ENCODE measurements at places on chromosomes 3 and 15.

DNA sequence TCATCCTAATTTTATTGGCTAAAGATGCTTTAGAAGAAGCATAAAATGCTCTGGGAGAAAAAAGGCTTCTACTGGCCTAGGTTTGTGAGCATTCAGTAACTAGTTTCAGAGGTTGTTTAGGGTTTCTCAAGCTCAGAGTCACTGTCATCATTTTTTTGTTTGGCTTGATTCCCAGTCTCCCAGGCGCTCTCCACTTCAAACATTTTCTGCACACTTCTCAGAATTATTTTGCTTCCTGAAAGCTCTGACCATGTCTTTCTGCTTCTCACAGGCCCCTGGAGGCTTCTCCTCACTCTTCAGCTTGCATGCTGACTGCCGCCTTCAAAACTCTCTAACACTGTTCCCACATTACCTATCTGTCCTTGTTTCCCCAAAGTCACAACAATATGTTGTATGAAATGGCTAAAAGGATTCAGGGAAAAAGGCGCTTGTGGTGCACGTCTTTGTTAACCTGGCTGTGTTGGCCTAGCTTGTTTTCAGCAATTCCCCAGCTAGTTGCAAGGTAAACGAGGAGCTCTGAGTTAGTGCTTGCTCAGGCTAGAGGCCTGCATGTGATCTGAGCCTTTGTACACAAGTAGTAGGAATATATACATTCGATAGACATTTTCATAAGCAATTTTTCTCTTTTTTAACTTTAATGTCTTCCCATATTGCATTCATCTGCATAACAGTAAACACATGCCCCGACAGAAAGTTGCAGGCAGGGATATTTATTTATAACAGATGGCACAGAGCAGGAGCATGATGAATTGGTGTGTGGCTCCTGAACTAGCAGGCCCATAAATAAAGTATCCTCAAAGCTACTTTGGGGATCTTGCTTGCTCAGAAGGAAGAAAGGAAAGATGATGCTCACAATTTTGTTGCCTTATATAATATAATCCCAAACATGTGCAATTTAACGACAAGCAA lies 129.2 kb upstream of the DPH6 start:
- DNase-seq = no peak

DNA sequence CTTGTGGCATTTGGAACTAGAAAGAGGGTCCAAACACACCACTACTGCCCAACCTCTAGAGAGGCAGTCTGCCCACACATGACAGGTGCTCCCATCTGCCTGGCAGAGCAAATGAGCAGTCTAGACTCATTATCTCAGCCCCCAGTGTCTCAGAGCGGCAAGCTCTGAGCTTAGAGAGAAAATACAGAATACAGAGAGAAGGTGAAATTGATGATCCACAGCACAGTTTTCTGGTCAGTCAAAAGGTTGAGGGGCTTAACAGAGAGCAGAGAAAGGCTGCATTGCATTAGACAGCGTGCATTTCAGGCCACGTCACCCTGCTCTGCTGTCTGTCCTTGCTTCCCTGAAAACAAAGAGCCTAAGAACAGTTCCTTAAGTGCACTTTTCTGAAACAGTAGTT lies 135.1 kb downstream of the KCNMB2 start:
- no peak for DNase-seq

GRCh38 chr15:35603301-35603700 lies 57.3 kb upstream of the DPH6 start:
- no peak for DNase-seq

- DNase-seq = no peak
These were observed 107.5 kb downstream of the EOMES start for GRCh38 chr3:27614592-27614991.

- DNase-seq = no peak
These were observed 73.1 kb upstream of the SPATA12 start for GRCh38 chr3:56987238-56987895.

DNA sequence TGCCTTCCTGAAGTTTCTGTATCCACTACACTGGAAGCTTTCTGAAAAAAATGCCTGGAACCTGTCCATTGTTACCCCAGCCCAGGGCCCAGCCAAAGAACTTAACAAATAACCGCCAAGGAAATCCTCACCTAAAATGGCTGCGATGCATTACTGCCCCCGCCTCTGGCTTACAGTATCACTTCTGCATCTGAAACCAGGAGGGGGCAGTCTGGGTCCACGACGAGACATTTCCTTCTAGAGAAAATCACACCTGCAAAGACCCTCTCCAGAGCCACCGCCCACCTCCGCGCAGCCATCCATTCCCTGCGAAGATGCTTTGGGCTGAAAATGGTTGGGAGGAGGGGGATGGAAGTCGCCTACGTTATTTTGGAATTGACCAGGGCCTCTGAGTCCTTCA lies 22.4 kb upstream of the CELF6 start:
- DNase-seq = peak; percentile 42

DNA sequence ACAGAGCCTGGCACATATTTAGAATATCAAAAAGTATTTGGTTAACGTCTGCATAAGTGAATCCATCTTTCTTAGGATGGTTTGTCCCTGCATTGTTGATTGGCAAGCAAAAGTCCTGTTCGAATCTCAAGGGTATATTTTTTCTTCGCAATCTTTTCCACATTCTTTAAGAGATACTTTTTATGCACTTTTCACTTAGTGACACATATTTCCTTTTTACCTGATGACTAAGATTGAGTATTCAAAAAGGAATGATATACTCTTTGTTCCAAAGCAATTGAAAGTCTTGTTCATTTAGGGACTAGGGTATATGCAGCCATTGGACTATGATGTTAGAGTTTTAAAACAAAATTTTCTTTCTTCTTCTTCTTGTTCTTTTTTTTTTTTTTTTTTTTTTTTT lies 349.9 kb downstream of the NLGN1 start:
- no peak for DNase-seq

DNA sequence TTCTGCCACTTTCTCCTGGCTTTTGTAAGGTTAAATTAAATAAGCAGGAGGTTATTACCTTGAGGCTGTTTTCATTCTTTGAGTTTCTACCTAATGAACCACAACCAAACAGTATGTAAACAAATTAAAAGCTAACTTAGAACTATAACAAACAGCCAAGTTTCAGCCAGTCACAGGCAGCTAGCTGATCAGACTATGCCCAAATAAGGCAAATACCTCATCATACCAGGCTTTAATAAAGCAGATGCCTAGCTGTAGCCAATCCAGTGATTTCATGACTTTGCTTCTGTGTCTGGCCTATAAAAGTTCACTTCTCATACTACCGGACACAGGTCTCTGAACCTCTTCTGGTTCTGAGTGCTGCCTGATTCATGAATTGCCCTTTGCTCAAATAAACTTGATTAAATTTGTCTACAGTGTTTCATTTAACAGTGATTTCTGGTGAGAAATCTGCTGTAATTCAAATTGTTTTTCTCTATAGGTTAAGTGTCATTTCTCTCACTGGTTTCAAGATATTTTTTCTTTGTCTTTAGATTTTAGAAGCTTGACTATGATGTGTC lies 24.2 kb downstream of the SH3GL3 start:
- DNase-seq = no peak

DNA sequence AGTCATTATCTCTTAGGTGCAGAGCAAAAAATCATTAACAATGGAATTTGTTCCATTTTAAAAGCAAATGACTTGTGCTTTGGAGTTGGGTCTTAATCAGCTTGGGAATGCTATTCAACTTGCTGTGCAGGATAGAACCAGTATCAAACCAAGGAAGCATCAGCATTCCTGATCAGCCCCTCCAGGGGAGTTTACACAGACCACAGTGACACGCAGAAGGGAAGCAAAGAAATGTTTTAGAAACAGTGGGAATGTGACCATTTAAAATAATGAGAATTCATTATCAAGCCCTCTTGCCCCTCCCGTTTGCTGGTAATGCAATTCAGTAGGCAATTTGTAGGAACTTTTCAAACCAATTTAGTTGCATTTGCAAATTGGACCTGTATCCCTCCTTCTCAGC lies 155.1 kb downstream of the LRTM1 start:
- DNase-seq = no peak

DNA sequence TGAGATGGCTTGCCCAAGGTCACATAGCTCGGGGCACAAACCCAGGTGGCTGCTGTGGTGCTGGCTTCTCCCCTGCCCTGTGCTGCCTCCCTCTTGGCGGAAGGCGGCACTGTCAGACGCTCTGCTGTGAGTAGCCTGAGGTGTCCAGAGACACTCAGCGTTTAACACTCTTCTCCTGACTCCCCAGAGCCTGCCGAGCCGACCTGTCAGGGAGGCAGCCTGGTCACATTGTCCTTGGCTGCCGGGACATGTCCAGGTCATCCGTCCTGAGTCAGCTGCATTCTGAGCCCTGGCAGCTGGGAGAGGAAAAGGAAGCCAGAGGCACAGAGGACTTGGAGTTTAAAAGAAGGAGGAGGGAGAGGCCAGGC lies 4.7 kb downstream of the LMAN1L start:
- no peak for DNase-seq

DNA sequence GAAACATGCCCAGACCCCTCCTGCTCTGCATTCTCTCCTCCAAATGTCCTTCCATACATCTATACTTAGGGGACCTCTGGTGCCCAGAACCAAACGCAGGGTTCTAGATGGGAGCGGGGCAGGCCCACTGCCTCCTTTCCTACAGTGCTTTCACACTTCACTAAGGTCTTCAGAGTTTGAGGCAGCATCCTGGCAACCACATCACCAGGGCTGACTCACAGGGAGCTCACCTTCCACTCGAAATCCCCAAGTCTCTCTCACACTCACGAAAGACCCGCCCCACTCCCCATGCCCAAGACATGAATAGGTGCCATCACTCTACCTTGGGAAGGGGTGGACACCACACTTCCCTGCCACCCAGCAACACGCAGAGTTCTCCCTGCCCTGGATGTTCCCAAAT lies 18.9 kb downstream of the HOMER2 start:
- no peak for DNase-seq

All from activated CD4-positive, alpha-beta T cell treated with anti-CD3 and anti-CD28 coated beads for 4 hours (primary cell).